ENCODE measurements at places on chromosomes 3 and 15.

DNA sequence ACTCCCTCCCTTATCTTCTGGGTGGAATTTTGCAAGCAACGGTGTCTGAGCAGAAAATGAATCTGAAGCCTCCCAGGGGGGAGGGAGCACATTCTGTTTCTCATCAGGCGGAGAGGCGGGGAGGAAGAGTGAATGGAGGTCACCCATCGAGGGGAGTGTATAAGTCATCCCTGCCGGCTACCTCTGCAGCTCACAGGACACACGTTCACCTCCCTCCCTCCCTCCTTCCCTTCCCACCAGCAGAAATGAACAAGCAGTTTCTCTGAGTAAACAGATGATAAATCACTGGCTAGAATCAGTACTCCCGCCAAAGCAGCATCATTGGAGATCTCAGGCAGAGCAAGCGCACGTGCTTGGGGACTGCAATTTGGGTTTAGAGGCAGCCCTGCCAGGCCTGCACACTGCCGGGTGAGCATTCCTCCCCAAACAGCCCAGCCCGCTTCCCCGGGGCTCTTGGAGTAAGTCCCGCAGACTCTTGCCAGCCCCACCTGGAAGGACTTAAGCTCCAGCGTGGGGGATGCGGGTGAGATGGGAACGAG, 38.3 kb downstream of the CPN2 start:
- no peak for DNase-seq

GRCh38 chr15:90240856-90241255, 6.8 kb downstream of the GDPGP1 start:
- no peak for DNase-seq

DNA sequence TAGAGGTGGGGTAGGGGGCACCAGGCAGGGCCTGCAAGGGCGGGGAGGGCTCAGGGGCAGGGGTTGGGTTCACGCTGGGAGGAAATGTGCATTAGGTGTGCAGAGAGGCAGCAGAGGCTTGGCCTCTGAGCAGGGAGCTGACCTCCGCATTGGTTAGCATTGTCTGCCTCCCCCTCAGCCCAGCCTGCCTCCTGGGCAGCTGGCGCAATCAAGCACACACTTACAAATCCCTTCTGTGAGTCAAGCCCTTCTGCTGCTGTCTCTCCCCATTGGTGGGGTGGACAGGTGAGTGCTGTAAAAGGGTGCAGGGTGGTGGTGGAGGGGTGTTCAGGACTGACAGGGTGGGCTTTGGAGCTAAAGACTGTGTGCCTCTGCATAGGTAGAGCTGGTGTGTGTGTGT, 9.3 kb downstream of the LOXL1 start:
- DNase-seq: no peak

GRCh38 chr3:81760215-81760614, 1.2 kb downstream of the GBE1 start:
- DNase-seq: no peak

DNA sequence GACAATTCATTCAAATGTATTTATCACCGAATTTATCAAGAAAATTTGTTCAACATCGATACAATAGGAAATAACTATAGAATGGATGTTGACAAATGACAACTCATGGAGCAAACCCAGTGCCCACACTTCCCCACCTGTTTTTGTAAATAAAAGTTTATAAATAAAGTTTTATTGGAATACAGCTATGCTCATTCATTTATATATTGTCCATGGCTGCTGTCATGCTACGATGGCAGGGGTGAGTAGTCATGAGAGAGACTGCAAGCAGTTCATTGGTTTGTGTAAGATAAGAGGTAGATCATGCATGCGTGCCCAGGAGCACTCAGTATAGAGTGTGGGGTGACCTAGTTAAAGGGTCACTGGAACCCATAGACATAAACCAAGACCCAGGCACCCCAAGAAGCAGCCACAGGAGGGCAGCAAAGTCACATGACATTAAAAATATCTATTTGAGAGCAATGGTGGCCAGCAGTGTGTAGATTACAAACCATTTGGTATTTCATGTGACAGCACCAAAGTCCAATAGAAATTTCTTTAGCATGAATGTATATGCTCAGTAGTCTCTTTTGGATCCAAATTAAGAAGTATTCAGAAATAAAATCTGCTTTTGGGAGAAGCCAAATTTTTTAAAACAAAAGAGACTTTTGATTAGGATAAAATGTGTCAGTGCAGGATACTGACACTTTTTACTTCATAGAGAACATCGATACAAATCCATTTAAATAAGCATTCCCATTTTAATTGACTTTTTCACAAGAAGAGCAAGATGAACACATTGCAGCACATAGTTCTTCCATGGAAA, 794.8 kb downstream of the MCTP2 start:
- no peak for DNase-seq

- DNase-seq: no peak
Measured at GRCh38 chr3:53109190-53109589, 21.0 kb downstream of the RFT1 start.

DNA sequence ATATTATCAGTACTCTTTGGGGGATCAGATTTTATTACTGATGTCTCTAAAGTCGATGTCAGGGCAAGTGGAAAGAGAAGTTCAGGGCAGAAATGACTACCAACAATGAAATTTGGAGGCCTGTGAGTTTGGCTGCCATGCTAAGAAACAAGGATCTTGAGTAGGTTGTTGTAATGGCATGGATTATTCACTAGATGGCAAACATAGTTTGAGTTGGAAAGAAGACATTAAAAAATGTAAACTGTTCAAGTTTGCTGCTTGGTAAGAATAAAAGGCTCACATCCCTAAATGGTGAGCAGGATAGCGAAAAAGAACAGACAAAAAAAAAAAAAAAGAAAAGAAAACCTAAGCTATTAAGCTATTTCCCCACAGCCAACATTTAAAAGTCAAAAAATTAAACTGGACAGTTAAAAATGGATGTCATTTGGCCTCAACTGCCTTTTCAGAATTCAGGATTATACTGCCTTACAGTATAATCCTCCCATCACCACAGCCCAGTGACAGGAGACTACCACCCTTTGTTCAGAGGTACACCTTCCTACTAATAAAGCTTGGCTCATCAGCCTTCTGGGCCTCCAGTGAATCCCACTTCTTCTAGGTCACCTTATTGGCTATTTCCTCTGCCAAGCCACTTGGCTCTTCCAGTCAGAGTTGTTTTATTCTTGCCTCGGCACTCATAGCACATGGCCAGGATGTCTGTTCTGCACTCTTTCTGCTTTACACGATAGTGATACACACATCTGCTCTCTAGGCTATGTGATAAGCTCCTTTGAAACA, 163.7 kb downstream of the PLD1 start:
- no peak for DNase-seq

- DNase-seq: no peak
Measured at GRCh38 chr3:102006812-102007485, 157.6 kb downstream of the NFKBIZ start.

GRCh38 chr3:186220911-186221645, 112.2 kb upstream of the ETV5 start:
- no peak for DNase-seq

- no peak for DNase-seq
Measured at GRCh38 chr15:92624401-92624991, 31.1 kb downstream of the FAM174B start.

DNA sequence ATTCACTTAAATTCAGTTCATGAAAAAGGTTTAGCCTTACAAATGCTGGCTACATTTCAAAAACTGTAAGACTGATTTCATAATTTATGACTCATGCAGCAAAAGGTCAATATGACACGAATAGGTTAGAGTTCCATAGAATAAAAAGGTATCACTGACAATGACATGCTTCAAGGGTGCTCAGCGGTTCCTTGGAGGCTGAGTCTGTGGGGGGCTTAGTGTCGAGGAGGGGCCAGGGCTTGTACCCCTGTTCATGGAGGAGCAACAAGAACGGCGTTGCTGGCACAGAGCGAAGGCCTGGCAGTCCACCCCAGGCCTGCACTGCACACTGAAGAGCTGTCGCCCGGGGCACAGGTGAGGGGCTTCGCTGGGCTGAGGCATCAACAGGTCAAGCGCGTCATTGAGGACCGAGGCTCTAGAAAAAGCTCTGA, 174.2 kb downstream of the NR1D2 start:
- DNase-seq: no peak

DNA sequence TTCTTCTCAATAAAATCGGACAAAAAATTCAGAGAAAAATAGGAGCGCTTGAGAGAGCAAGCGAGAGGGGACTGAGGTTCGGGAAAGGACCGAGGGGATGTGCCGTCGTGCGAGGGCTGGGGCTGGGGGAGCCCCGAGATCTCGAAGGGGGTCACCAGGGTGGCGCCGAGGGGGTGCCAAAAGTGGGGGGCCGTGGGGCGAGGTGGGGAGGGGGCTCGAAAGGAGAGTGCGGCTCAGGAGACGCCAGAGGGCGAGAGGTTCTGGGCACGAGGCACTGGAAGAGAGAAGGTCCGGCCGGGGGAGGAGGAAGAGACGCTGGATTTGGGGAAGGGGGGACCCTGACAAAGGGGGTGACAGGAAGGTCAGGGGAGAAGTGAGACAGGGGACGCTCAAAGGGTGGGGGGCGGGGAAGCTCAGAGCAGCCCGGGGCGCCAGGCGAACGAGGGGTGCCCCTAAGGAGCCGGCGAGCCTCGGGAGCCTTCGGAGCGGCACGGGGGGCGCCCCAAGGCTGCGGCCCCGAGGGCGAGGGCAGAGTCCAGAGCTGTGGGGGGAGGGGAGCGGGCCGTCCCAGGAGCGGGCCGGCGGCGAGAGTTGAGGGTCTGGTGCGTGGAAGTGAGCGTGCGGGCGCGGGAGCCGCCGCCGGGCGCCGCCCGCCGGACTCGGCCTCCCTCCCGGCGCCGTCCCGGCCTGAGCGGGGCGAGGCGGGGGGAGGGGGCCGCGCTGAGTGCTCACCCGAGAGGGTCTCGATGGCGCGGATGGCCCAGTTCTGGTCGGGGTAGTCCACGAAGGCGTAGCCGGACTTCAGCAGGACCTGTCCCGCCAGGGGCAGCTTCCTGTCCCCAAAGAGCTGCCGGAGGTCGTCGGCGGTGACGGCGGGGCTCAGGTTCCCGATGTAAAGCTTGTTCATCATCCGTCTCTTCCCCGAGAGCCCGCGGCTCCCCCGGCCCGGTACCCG, 514 bp downstream of the IGF2BP2 start:
- no peak for DNase-seq

- no peak for DNase-seq
Measured at GRCh38 chr3:62672988-62673313, 202.3 kb downstream of the CADPS start.

DNA sequence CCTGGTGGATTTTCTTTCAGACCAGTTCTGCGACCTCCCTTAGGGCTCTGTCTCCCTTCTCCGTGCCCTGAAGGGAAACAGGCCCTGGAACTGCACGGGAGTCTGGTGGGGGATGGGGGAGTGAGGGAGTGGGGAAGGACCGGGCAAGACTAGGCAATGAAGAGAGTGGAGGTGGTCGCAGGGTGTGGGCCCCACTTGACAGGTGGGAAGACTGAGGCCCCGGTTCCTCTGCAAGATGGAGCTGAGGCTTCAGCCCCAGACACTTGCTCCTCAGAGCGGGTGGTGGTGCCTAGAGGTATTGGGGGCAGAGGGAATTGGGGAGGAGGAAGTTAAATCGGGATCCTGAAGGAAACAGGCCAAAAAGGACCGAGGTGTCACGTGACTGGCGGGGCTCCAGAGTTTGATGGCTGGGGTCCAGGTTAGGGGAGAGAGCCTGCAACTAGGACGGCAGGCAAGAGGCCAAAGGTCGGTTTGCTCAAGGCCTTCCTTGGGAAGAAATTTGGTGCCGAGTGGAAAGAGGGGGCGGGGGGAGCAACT, 597 bp upstream of the CAMK1 start:
- DNase-seq: no peak

DNA sequence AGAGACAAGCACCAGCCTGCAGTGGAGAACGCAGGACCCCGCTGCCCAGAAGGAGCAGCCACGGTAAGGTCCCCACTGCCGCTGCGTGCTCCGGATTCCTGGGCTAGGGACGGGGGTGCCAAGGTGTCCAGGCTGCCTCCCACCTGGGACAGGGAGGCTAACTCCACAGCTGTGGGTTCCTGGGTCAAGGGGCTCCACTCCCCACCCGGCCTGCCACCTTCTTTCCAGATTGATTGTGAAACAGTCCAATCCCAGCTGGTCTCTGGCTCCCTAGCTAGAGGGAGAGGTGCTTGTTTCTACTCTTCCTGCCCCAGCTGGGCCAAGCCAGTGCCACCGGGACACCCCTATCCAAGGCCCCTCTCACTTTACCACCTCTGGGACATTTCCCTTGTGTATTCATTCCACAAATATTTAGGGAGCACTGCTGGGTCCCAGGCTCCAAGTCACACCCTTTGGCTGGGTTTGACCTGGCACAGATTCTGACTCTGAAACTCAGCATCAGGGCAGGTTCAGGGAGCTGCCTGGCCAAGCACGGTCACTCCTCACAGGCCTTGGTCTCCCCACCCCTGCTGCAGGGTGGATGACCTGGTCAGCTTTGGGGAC, 1.9 kb downstream of the PAK6 start:
- DNase-seq: no peak
